ENCODE measurements at places on chromosomes 3 and 15.
A peak's percentile ranks its signal among the peaks of the same experiment; 100 is the strongest.

DNA sequence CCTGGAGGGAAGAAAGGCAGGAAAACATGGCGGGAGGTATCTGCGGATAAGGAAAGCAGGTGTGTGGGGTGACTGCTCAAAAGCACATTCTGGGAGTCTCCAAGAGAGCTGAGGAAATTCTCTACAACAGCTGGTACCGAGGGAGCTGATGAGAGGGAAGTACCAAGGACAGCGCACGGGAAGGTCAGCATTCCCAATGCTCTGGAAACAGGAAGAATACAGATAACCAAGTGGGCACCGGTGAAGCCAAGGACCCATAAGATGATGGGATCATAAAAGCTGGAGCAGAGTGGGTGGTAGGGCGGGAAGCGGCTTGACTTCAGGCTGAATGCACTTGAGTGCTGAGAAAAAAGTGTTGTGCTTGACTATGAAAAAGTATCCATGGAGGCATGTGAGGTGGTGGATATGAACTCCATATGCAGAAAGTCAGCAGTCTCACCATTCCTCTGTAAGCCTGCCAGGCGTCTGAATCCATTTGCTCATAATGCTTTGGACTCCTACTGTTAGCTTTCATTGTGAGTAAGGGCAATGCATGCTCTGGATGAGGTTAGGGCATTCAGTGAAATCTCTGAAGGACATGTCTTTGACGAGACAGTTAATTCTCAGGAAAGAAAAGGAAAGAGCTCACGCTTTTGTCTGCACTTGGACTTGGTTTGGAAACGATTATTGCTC is 215.5 kb downstream of the NR1D2 start:
- no peak for DNase-seq

DNA sequence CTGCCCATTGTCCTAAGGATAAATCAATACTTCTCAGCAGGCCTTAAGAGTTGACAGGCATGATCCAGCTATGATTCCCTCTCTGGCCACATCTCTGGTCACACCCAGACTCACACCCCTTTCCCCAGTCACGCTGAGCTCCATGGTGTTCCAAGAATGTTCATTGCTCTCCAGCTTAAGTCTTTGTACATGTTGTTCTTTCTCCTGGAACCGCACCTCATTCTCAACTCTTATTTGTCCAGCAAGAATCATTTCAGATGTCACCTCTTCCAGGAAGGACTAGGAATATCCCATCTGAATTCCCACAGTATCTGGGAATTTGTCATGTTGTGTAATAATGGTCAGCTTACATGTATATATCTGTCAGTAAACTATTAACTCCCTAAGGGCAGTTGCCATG is 118.3 kb upstream of the GALNT15 start:
- DNase-seq: no peak

DNA sequence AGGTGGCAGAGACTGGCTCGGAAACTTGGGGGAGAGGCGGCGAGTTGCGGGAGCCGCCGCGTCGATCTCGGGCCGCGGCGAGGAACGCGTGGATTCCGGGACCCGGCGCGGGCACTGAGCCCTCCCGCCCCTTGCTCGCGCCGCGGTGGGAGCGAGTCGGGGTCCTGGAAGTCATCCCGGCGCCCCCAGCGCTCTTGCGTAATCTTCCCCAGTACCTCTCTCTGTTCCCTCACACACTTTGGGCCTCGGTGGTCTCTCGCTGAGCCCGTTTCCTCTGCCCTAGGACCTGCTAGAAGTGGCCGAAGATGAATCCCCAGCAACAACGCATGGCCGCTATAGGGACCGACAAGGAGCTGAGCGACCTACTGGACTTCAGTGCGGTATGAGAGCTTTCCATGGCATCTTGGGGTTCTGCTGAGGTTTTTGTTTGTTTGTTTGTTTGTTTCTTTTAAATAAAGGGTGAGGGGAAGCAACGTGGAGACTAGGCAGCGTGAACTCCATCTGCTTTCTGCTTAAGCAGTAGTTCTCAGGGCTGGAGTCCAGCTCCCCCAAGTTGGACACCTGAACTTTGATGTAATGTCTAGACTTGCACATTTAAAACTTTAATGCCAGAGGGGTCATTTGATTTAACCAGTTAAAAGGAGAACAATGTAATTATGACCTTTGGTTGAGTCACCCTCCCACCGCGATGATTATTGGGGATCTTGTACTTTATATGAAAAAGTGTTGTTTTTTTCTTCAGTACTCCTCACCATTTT is 1.3 kb downstream of the TCF12 start:
- peak; percentile 30 for DNase-seq

DNA sequence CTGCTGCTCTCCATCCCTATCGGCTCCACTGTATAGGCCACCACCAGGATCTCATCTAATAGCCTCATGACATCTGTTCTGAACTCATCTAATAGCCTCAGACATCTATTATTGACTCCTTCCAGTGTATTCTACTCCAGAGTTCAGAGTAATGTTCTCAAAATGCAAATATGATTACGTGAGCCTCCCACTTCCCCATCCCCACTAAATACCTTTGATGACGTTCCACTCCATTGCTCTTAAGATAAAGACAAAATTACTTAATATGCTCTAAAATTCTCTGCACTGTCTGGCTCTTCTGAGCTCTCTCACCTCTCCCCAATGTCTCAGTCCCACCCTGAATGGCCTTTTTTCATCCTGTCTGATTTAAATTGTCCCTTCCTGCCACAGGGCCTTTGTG is 94.7 kb downstream of the SAMMSON start:
- no peak for DNase-seq

DNA sequence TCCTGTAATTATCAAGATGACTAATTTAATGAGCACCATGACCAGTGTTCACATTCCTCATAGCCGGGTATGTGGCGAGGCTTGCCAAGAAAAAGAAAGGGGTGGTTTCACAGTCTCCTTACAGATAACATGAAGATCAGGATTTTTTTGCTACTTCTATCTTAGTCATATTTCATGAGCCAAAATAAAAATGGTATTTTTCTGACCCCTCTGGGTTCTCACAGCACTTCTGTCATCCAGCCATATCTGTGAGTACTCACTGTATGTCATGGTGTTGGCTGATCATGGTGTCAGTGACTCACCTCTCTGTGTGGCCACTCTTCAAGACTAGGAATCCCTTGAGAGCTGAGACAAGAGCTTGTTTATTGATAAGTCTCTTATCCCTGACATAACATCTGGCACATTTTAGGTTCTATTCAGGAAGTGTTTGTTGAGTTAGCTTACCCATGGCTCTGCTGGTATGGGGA is 130.5 kb upstream of the LMCD1 start:
- DNase-seq: no peak

GRCh38 chr3:112308151-112308911 is 14.3 kb upstream of the SLC9C1 start:
- no peak for DNase-seq

DNA sequence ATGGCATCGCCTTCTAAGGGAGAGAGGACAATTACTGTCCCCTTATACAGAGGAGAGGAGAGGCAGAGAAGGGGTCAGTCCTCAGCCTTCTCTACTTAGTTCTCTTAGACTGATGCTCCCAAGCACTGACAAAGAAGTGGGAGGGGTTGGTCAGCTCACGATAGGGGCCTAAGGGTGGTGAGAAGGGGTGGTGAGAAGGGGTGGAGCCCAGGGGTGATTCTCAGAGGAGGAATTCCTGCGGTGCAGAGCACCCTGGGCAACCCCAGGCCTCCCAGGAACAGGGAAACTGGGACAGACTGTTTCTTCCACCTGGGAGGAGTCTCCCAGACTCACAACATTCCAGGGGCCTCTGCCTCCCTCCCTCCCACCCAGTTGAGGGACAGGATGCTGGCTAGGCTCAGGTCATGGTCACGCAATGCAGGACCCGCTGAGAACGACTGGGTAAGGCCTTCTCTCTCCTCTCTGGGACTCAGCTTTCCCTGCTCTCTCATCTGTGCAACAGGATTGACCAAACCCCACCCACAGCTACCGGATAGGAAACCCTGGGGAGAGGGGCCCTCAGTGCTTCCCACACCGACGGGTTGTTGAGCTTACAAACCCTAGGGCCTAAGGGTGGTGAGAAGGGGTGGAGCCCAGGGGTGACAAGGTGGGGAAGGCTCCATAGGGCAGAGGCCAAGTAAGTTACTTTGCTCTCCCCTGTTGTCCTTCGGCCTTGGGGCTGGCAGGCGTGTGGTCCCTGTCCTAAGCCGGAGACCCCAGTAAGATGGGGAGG is 1.5 kb downstream of the TPRA1 start:
- peak; percentile 30 for DNase-seq

GRCh38 chr3:121793078-121793477 is 41.8 kb downstream of the IQCB1 start:
- DNase-seq: no peak

DNA sequence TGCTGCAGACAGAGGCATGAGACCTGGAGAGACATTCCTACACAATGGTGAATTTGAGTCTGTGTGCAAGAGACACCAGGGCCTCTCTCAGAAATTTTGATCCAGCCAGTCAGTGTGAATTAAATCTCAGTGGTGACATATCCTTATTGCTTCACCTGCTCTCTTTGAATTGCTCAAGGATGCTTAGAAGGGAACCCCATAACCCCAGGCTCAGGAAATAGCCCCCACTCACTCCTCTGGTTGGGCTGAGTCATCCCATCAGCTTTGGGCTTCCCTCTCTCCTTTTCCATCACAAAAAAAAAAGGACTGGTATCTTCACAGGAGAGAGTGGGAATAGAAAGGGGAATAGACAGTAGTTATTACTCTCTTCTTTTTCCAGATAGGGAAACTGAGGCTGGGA is 33.0 kb upstream of the LARS2 start:
- no peak for DNase-seq

DNA sequence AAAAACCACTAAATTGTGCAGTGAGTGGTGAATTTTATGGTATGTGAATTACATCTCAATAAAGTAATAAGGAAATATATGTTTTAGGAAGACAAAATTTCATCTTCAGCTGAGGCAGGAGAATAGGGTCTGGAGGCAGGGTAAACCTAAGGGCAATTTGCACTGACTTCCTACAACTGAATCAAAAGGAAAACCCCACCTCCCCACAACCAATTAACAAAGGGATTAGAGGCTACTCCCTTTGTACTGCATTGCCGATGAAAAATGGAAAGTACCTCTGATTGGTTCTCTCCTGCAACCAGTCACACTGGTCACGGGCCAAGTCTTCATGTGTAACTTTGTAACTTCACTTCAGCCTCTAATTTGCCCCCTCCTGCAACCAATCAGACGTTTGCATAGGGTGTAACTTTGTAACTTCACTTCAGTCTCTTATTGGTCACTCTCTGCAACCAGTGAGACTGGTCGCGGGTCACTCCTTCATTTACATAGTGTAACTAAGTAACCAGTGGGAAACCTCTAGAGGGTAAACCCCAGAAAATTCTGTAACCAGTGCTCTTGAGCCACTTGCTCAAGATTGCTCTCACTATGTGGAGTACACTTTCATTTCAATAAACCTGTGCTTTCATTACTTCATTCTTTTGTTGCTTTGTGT is 244.5 kb downstream of the CNTN4 start:
- no peak for DNase-seq

DNA sequence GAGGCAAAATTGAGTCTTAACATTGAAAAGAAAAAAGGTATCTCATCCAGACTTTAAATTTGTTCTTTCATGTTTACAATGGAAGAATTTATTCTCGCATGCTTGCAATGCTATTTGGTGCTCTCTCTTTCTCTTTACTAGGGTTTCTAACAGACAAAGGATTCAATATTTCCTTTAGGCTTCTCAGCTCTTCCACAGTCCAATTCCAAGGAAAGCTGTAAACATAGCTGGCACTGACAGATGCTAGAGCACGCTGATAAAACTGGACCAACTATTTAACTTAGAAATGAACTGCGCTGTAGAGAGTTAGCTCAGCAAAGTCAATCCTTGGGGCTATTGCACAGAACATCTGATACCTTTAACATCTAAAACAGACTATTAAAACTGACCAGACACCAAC is 81.3 kb downstream of the PDZRN3 start:
- no peak for DNase-seq

- no peak for DNase-seq
Observed at GRCh38 chr3:142604940-142605339, 8.7 kb downstream of the PLS1 start.

DNA sequence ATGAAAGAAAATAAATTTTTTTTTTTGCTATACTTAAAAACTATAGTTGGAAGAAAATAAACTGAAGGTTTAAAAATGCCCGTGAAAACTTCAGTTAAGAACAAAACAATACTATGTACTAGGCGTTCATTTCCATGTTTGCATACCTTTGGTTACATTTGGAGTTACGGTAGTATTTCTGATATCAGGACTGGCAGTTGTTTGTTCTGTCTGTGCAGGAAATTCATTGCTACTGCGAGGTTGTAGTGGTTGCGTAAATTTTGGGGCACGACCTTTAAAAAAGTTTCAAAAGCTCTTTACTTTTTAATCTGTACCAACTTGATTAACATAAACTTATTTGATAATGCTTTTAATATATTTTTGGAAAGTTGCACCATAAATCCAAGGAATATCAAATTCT is 47.9 kb downstream of the ST3GAL6 start:
- no peak for DNase-seq
